Esophagus squamous epithelium (tissue), 5 donors: ENCODE measurements at places on chromosomes 7 and 10. TPM values are rescaled to one million over a fixed set of nuclear protein-coding genes. Genes with fewer than 3 reads are reported as not detected.

The SPDYE2 gene
- total RNA-seq: not detected

The CHN2 gene
- total RNA-seq: 0.08 TPM

DNA sequence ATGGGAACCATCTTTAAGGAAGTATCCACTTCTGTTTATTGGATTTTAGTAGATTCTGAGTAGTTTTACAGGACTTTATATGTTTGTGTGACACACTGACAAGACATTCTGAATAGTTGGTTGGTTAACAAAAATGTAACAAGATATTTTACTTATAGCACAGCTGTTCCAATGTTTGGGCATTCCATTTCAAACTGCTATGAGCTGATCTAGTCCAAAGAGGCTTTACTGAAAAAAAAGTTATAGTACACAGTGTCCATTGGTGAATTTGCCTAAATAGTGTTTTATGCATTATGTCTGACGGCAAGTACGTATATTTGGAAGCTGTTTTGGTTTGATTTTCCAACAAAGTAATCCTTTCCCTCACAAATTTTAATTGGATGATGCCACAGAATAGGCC is 99.1 kb downstream of the SAMD9 start:
- no peak for DNase-seq

GRCh38 chr10:13099144-13099665 is 758 bp upstream of the OPTN start:
- DNase-seq: no peak

The SH2D4B gene
- total RNA-seq: not detected
